ENCODE measurements at places on chromosomes 5 and 9.
A peak's percentile ranks its signal among the peaks of the same experiment; 100 is the strongest.

DNA sequence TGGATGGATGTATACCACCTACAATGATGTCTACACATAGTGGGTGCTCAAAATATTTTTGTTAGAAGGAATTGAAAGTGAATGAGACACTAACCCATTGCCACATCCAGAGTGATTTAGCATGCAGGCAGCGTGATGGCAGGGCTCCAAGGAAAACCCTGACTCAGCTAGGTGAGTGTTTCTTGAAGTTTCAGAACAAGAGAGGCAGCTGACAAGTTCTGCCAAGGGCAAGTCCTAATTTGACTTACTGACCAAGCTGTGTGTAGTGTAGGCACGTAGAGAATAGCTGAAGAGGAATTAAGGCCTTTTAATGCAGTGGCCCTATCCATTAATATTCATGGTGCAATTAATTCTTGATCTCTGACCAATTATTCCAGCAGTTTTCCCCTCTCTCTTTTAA lies 107.8 kb upstream of the ATP10B start:
- H3K4me1 ChIP-seq, result no peaks in the 10 kb centered on the region
- no peak overlapping the region for H3K4me3 ChIP-seq
- H3K27me3 ChIP-seq, result no peaks in the 10 kb centered on the region
- H3K27ac ChIP-seq, result no peak overlapping the region
- no peaks in the 10 kb centered on the region for H3K36me3 ChIP-seq

DNA sequence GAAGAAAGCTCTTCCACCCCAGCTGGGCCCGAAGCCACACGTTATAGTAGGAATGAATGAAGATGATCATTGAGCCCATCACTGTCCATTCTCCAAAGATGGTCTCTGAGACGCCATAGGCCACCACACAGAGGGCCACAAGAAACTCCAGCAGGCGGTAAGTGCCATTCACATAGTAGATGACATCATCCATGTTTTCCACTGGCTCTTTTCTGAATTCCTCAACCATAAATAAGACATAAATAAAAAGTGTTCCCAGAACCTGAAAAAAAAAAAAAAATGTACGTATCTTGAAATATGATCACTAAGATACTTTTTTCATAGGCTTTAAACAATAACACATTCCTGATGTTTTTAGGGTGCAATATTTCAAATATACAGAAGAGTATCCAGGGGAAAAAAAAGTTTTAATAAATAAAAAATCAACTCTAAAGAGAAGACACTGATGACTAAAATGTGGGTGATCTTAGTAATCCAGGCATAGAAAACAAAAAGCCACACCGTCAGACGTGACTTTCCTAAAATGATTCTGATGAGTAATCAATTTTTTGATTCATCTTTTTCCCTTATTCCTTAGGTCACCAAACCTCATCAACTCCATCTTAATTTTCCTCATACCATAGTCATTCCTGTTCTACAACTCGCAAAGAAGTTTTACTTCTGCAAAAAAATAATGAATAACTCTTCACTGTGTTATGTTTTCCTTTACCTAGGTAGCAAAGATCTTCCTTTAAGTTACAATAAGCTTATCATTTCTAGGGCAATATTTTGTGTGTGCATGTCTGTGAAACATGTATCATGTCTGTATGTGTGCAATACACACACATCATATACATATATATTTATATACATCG lies 47.8 kb downstream of the RNF145 start:
- no peak overlapping the region for H3K4me3 ChIP-seq
- no peak overlapping the region for H3K27ac ChIP-seq
- peaks cover 61% of the 10 kb centered on the region for H3K36me3 ChIP-seq
- H3K27me3 ChIP-seq, result no peaks in the 10 kb centered on the region

DNA sequence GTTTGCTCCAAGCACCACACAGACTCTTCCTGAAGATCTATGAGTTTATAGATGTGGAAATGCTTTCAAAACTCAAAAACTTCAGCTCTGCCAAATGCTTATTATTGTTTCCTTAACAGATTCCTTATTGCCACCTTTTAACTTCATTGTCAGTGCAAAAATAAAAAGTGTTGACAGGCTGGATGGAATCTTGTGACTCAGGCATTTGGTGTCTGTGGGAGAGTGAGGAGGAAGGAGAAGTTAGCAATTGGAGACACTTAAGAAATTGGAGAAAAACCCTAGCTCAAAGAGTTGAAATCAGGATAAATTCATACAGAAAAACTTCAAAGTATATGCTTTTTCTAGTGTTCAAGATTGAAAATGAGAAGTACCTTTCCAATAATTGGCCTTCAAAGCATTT lies 140.6 kb upstream of the PUM3 start:
- no peak for DNase-seq
- no peaks in the 10 kb centered on the region for H3K27me3 ChIP-seq
- no peaks in the 10 kb centered on the region for H3K36me3 ChIP-seq
- H3K4me1 ChIP-seq, result no peaks in the 10 kb centered on the region
- no peak overlapping the region for H3K4me3 ChIP-seq

DNA sequence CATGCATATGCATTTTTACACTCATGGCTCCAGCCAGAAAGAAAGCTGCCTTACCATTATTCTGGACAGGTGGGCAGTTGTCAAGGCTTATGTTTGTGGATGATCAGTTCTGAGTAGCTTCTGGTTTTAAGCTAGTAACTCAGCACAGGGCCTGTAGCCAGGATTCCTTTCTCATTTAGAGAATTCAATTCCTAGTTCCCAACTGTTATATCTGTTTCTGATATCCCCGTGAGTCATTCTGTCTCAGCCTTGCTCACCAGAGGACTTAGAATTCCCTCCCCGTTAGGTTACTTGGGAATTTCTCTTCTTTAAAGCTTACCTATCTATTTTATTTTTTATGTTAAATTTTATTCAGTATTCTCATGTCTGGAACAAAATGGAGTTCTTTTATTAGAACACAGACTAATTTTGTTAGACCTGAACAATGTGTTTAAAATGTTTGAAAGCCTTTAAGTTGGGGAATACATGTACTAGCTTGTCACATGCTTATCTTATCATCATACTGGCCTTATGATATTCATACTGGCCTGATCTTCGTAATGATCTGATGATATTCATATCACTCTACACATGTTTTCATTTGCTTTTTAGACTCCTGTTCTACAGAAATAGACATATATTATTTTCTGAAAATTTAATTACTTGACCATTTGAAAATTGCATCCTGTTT lies 47.1 kb downstream of the CAST start:
- no peaks in the 10 kb centered on the region for H3K27me3 ChIP-seq
- no peak overlapping the region for H3K4me3 ChIP-seq
- peak overlapping the region; percentile 41 for H3K27ac ChIP-seq

GRCh38 chr9:136947955-136948510 lies 3.0 kb downstream of the C8G start:
- H3K36me3 ChIP-seq, result no peaks in the 10 kb centered on the region
- no peaks in the 10 kb centered on the region for H3K27me3 ChIP-seq

DNA sequence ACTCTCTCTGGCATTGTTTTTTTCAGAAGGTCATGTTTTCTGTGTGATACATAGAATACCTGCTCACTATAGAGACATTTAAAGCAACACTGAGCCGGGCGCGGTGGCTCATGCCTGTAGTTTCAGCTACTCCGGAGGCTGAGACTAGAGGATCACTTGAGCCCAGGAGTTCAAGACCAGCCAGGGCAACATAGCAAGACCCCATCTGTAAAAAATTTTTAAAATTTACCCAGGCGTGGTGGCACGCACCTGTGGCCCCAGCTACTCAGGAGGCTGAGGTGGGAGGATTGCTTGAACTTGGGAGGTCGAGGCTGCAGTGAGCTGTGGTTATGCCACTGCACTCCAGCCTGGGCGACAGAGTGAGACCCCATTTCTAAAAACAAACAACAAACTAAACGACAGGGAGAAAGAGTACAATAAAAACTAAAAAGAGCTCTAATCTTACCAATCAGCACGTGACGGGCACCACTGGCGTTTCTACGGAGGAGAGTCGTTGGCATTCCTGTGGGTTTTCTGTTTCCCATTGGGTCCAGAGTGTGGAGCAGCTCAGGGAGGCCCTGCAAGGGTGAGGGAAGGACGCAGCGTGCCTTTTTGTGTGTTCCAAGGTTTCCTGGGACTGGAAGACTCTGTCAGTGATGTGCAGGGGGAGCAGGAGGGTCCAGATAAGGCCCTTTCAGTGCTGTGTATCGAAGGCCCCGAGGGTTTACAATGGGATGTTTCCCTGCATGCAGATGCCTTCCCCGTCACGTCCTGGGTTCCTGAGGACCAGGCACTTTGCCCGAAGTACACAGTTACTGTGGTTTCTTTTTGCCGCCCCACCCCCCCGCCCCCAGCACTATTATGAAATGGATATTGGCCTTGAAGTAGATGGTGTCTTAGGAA lies 7.2 kb upstream of the RNU6ATAC start:
- H3K36me3 ChIP-seq, result no peaks in the 10 kb centered on the region
- peak; percentile 83 for DNase-seq
- peak overlapping the region; percentile 38 for H3K4me3 ChIP-seq
- H3K27ac ChIP-seq, result no peak overlapping the region
- peaks cover 37% of the 10 kb centered on the region for H3K4me1 ChIP-seq

DNA sequence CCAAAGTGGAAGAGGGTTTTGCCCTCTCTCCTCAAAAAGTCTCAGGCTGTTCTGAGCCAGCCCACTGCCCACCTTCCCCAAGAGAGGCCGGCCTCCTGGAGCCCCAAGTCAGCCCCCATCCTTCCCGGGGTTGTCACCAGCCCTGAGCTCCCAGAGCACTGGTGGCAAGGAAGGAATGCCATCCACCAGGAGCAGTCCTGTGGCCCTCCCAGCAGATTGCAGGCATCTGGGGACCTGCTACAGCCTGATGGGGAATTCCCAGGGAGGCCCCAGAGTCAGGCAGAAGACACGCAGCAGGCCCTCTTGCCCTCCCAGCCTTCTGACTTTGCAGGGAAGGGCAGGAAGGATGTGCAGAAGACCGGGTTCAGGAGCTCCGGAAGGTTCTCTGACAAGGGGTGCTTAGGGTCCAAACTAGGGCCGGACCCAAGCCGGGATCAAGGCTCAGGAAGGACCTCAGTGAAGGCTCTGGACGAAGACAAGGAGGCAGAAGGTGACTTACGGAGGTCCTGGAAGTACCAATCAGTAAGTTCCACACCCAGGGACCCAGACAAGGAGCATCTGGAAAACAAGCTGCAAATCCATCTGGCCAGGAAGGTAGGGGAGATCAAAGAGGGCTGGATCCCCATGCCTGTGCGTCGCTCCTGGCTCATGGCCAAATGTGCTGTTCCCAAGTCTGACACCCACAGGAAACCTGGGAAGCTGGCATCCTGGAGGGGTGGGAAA lies 3.7 kb downstream of the SPATA31E1 start:
- H3K4me1 ChIP-seq, result no peaks in the 10 kb centered on the region
- peaks cover 4% of the 10 kb centered on the region for H3K27me3 ChIP-seq
- no peak overlapping the region for H3K27ac ChIP-seq
- no peak overlapping the region for H3K4me3 ChIP-seq

DNA sequence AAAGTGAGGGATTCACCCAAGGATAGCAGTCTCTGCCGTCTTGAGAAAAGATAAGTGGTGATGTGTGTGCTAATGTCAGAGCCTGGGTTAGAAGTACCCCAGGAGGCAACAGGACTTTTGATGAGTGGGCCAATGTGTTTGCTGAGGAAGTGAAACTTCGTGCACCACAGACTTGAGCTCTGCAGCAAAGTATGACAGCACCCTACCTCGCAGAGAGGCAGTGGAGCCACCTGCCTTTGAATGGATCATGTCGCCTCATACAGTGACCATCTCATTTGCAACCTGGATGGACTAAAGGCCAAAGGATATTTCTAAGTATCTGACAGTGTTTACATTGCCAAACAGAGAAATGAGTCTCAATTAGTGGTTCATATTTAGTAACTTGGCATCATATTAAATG lies 593.9 kb upstream of the GRAMD2B start:
- H3K36me3 ChIP-seq, result no peaks in the 10 kb centered on the region
- no peaks in the 10 kb centered on the region for H3K4me1 ChIP-seq
- no peak for DNase-seq
- H3K27me3 ChIP-seq, result no peaks in the 10 kb centered on the region
- H3K27ac ChIP-seq, result no peak overlapping the region
- H3K4me3 ChIP-seq, result no peak overlapping the region

DNA sequence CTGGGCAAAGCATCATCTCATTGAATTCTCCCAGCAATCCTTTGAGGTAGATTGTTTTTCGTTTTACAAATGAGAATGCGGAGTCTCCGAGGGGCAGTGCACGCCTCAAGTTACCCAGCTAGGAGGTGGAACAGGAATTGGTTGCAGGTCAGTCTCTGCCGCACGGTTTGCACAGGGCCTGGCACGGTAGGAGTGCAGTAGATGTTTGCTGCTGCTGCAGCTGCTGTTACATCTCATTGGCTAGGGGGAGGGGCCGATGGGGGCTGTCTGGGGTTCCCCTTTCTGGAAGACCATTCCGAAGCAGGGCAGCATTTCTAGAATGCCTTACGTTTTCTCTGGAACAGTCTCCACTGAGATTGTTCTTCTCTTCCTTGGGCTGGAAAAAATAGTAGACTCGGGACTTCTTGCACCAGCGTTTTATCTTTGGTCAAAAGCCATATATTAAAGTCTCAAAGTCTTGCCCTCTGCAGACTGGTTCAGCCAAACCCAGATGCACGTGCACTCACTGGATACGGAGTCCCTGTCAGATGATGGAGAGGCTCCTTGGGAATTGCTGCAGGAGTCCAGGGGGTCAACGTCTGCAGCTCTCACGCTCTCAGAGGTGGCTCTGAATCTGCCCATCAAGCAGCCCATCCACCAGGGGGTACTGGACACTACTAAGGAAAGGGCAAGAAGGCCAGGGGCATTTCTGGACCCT lies 1.2 kb downstream of the USP20 start:
- peaks cover 24% of the 10 kb centered on the region for H3K4me1 ChIP-seq
- H3K36me3 ChIP-seq, result peaks cover 9% of the 10 kb centered on the region
- H3K27me3 ChIP-seq, result no peaks in the 10 kb centered on the region
- H3K27ac ChIP-seq, result no peak overlapping the region

GRCh38 chr5:111134087-111134486 lies 41.9 kb downstream of the WDR36 start:
- H3K4me3 ChIP-seq, result peak overlapping the region; percentile 31
- H3K4me1 ChIP-seq, result peaks cover 2% of the 10 kb centered on the region
- no peak for DNase-seq
- H3K36me3 ChIP-seq, result no peaks in the 10 kb centered on the region
- no peaks in the 10 kb centered on the region for H3K27me3 ChIP-seq

- DNase-seq, result no peak
- H3K4me1 ChIP-seq, result no peaks in the 10 kb centered on the region
- no peaks in the 10 kb centered on the region for H3K36me3 ChIP-seq
- H3K27me3 ChIP-seq, result no peaks in the 10 kb centered on the region
- no peak overlapping the region for H3K27ac ChIP-seq
Measured at GRCh38 chr9:68509689-68510088, 31.0 kb downstream of the TMEM252 start.

DNA sequence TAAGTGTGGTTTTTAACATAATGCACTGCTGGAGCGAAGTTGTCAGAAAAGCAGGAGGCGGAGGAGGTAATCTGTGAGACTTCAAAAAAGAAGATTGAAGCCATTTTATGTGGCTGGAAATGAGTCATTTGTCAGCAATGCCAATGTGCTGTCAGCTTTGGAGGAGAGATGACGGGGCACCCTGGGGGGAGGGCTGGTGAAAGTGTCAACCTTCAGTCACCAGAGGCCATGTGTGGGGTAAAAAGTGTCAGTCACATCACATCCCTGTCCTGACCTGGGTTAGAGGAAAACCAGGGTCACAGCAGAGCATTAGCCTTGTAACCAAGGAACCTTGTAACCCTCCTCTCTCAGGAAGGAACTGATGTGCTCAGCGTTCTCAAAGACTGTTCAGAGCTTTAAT lies 59.1 kb downstream of the TLR4 start:
- peak; percentile 44 for DNase-seq
- H3K27me3 ChIP-seq, result no peaks in the 10 kb centered on the region
- H3K4me3 ChIP-seq, result no peak overlapping the region

GRCh38 chr9:88996046-88996920 lies 5.0 kb downstream of the S1PR3 start:
- no peak overlapping the region for H3K4me3 ChIP-seq
- no peak overlapping the region for H3K27ac ChIP-seq
- peaks cover 10% of the 10 kb centered on the region for H3K36me3 ChIP-seq
